Activated CD8-positive, alpha-beta memory T cell treated with anti-CD3 and anti-CD28 coated beads, Interleukin-2, amount 50 U/mL, for 4 hours (primary cell): ENCODE measurements at places on chromosomes 12 and 14.

- DNase-seq: no peak
Observed at GRCh38 chr14:75859746-75860145, 122.0 kb downstream of the TGFB3 start.

DNA sequence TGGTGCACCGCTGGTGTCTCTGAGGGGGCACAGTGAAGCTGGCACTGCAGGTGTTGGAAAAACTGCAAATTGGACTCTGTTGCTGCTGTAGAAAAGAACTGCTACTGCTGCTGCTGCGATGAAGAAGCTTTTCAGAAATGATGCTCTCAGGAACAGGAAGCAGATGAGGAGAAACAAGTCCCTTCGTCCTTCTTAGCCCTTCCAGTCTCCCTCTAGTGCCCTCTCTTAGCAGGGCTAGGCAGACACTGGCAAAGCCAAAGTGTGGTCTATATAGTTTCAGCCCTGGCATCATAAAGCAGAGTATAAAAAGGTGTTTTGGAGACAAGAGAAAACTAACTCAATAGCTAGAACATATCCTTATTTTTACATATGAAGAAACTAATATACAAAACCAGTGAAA is 174.5 kb downstream of the MYRFL start:
- no peak for DNase-seq

DNA sequence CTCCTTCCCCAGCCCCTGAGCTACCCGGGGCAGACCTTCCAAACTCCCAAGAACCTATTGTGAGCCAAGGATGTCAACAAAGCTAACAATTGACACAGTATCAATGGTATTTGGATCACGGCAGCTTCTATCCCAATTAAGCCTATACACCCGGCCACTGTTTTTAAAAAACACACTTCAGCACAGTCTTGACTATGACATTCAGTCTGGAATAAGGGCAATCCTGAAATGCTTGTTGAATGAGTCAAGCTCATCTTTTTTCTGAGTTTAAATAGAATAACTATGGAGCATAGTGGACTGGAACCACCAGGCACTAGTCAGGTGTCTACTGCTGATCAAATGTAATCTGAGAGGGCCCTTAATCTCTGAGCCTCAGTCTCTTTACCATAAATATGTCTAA is 5.7 kb downstream of the DENND5B start:
- no peak for DNase-seq

GRCh38 chr12:124853781-124854636 is 9.7 kb downstream of the SCARB1 start:
- no peak for DNase-seq

DNA sequence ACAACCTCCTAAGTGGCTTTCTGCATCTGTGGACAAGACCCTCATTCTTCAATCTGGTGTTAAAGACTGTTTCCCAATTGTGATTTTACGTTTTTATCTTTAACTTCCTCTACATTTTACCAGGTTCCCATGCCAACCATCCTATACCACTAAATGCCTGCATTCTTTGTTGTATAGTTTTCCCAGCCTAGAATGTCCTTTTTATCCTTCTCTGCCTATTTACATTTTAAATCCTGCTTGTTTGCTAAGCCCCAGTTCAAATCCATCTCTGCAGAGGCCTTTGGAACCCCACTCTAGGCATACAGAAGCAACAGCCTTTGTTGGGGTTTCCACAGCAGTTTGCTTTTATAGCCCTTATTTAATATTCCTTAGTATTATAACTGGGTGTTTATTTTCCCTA is 325.1 kb upstream of the DDHD1 start:
- DNase-seq: no peak

- no peak for DNase-seq
Observed at GRCh38 chr12:87661786-87662377, 367.3 kb downstream of the C12orf50 start.

GRCh38 chr12:76455582-76456345 is 103.8 kb downstream of the OSBPL8 start:
- DNase-seq: no peak

GRCh38 chr14:92955381-92955780 is 32.4 kb downstream of the CHGA start:
- DNase-seq: no peak

DNA sequence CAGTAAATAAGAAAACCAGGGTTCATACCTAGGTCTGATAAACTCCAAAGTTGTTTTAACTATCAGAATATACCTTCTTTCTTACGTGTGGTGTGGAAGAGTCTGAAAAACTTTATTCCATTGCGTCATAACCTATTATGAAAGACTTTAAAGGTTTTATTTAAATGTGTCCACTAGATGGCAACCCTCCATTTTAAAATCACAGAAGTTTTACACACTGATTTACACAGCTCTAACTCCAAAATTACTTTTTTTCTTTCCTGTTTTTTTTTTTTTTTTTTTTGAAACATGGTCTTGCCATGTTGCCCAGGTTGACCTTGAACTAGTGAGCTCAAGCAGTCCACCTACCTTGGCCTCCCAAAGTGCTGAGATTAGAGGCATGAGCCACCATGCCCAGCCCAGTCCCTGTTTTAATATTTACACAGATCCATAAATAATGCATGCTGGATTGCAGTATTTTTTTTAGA is 17.3 kb upstream of the TMPRSS12 start:
- DNase-seq: no peak

DNA sequence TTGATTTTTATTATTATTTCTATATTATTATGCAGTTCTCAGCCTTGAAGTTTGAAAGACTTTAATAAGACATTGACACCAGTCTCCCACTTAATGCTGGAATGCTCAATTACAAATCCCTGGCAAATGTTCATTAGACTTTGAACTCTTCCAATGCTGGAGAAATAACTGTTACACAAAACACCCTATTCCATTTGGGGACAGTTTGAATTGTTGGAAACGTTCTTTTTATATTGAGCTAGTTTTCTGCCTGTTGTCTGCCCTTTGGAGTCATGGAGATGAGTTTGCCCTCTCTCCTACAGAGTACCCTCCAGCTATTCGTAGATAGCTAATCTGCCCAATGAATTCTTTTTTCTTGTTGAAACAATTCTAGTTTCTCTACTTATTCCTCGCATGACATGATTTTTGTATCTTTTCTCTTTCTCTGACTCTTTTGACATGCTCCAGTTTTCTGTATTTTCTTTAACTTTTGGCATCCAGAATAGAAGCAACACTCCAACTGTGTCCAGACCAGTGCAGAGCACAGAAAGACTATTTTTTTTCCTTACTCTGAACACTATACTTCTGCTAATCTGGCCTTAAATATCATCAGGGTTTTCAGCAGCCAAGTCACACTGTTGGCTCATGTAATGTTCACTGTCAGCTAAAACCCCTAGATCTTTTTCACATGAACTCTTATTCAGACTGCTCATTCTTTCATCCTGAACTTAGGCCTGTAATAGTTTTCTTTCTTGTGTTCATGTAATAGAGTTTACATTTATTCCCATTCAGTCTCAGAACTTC is 379.3 kb downstream of the RAD51B start:
- no peak for DNase-seq

DNA sequence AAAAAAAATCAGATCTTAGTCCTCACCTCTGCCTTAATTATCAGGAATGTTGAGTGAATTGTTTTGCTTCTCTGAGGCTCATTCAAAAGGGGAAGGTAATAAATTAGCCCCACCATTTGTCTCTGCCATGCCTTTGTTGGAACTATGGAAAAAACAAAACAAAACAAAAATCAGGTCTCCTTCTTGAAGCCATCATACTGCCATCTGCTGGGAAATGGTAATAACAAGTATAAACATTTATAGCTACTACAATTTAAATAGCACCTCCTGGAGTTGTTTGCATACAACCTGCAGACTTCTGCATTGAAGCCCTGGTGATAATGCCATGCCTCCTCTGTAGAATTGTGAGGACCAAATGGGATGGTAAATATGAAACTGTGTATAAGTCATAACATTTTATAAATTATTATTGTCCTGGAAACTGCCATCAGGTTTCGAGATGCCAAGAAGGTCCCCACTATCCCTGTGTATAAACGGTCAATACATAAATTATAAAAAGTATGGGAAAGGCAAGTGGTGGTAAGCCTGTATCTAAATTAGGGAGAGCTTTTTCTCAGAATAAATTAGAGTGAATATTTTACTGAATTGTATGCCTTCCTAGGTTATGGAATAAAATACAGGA is 87.2 kb upstream of the FGD4 start:
- no peak for DNase-seq

DNA sequence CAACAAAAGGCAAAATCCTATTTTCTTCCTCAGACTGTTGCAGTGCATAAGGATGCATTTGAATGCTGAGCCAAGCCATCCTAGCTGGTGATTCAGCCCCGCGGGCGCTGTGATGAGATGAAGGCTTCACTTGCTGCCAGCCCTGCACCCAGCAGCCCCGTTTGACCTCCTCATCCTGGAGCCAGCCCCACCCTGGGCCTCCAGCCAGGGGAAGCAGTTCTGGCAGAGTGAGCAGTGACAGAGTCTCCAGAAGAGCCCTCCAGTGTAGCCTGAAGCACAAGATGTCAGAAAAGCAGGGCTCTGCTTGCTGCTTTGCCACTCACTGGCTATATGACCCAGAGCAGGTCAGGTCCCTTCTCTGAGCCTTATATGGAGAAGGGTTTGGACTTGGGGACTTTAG is 96.2 kb upstream of the HSPB8 start:
- DNase-seq: no peak

DNA sequence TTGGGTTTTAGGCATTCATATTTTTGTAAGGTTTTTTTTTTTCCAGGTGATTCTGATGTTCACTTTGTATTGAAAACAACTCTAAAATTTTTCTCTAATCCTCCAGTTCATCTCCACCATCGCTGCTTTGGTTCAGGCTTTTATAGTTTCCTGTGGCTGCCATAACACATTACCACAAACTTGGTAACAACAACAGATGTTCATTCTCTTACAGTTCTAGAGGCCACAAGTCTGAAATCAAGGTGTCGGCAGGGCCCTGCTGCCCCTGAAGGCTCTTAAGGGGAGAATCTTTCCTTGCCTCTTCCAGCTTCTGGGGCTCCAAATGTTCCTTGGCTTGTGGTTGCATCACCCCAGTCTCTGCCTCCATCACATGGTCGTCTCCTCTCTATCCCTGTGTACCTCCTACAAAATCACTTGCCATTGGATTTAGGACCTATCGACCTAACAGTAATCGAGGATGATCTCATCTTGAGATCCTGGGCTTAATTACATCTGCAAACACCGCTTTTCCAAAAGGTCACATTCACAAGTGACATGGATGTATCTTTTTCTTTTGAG is 55.2 kb downstream of the PELI2 start:
- DNase-seq: no peak
